ENCODE measurements at places on chromosomes 5 and 9.
A peak's percentile ranks its signal among the peaks of the same experiment; 100 is the strongest.

- no peak for DNase-seq
Observed at GRCh38 chr5:160039810-160040470, 31.0 kb downstream of the TTC1 start.

- no peak for DNase-seq
Observed at GRCh38 chr9:5949103-5949699, 58.5 kb downstream of the MLANA start.

GRCh38 chr9:903886-904285 lies 62.4 kb downstream of the DMRT1 start:
- DNase-seq, result no peak

DNA sequence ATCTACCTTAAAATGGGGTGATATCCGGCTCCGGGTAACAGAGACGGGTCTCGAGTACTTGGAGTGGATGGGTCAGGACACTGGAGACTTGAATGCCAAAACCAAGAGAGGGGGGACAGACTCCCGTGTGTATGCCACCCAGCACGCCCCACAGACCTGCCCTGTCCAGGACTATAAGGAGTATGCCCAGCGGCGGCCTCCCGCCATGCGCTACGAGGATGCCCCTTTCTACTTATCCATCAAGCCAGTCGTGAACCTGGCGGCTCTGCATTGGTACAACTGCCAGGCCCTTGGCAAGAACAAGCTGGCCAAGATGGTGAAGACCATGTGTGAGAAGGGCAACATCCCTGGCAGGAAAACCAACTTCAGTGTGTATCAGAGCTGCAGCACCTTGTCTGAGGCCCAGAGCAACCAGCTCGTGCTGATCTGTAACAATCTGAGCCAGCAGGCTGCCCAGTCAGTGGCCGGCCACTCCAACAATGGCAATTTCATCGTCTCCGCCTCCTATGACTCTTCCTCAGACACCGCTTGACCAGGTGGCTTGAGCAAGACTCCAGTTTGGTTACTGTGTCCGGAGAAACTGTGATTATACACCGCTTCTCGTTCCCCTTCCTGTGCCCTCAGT lies 99.4 kb downstream of the INIP start:
- DNase-seq, result no peak

- DNase-seq, result no peak
Observed at GRCh38 chr5:89473196-89473595, 590.2 kb upstream of the MEF2C start.

DNA sequence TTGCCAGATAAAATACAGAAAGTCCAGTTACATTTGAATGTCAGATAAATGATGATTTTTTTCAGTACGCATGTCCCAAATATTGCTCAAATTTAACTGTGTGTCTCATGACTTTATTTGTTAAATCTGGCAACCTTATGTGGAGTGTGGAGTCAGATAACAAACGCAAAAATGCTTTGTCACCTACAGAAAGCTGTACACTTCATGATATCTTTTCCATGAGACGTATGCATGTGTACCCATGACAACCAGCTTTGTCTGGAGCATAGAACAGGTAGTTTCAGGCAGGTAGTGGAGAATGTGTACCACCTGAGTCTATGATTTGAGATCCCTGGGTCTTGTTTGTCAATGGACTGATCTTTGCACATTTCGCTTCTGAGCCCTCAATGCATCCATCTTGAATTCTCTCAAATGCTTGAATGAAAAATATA lies 105.5 kb upstream of the CPEB4 start:
- DNase-seq, result no peak

GRCh38 chr5:10457682-10458574 lies 16.2 kb downstream of the ROPN1L start:
- DNase-seq, result no peak

- DNase-seq, result peak; percentile 34
Observed at GRCh38 chr9:92808726-92809451, 44.3 kb upstream of the BICD2 start.
